ENCODE measurements at places on chromosomes 13 and 19. TPM values are rescaled to one million over a fixed set of nuclear protein-coding genes. Genes with fewer than 3 reads are reported as not detected.

DNA sequence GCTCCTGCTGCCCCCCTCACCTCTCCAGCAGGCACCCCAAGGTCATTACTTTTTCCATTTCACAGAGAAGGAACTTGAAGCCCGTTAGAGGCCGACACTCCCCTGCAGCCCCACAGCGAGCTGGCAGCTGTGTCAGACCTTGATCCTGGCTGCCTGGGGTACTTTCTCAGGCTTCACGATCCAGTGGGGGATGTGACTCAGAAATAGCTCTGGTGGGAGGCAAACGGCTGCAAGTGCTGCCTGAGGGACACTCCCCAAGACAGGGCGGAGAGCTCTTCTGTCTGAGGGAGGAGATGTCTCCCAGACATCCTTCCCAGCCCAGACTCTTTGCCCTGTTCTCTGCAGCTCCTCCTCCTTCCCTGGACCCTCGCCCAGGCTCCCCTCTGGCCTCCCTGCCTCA lies 4.8 kb downstream of the TSKS start:
- no peak for DNase-seq

GRCh38 chr19:33214596-33214995 lies 11.1 kb downstream of the SLC7A10 start:
- no peak for DNase-seq

DNA sequence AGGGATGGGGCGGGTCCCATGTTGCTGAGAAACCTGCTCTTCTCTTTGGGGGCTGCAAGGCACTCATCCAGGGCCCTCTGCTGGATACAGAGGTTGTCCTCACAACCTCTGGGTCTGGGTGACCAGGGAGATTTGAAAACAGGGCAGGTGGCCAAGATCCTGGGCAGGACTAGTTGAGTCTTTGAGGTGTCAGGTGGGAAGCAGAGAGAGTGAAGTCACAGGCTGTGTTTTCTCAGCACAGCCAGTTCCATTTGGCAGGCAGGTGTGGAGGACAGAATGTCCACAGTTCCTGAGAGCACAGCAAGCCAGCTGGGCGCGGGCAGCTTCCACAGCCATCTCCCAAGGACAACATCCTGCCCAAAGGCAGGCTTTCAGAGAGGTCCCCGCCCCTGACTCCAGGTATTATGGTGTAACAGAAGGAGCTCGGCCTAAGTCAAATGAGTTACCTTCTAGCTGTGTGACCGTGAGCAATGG lies 118.8 kb downstream of the NUFIP1 start:
- DNase-seq, result no peak

DNA sequence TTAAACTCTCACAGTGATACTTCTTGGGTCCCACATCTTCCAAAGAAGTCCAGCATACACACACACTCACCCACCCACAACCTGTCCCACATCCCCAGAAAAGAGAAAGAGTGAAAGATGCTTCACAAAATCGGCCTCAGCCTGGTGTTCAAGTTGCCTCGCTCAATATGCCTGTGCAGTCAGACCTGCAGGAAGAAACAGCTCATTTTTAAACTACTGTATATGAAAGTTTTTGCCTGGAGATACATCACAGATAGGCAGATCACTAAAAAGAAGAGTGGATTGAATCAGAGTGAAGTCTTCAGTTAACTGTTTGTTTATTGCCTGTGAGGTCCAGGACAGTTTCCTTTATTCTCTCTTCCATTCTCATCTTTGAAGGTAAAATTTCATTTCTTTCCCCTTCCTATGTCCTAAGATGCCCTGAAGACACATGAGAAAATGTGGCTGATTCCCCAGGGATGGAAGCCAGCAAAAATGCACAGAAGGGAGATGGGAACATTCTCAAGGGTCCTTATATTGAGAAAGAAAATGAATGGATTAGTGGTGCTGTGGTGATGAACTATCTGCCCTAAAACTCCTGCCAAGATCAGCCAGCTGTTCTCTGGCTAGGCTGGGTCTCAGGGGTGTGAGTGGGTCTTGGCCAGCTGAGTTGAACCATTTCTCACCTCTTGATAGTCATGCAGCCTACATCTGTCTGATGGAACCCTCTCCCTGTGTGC lies 259.0 kb downstream of the ITGBL1 start:
- DNase-seq, result no peak

DNA sequence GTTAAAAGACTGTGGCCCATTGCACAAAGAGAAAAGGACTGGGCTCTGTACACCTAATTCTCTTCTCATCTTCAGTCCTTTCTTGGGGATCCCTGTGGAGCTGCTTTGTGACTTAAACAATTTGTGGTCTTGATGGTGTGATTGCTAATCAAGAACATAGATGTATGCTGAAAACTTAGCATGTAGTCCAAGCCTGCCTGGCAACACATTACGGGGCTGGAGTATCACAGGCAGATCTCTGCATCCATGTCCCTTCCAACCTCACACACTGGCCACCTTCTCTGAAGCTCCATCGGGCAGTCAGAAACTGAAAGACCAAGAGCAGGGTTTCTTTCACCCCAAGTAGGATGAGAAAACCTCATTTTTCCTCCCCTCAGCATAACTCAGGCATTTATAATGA lies 69.6 kb upstream of the ARGLU1 start:
- DNase-seq, result no peak

- DNase-seq, result no peak
These were observed 11.3 kb downstream of the CACNG6 start for GRCh38 chr19:54002495-54003315.

- no peak for DNase-seq
These were observed 8.3 kb downstream of the RYR1 start for GRCh38 chr19:38441657-38442348.

DNA sequence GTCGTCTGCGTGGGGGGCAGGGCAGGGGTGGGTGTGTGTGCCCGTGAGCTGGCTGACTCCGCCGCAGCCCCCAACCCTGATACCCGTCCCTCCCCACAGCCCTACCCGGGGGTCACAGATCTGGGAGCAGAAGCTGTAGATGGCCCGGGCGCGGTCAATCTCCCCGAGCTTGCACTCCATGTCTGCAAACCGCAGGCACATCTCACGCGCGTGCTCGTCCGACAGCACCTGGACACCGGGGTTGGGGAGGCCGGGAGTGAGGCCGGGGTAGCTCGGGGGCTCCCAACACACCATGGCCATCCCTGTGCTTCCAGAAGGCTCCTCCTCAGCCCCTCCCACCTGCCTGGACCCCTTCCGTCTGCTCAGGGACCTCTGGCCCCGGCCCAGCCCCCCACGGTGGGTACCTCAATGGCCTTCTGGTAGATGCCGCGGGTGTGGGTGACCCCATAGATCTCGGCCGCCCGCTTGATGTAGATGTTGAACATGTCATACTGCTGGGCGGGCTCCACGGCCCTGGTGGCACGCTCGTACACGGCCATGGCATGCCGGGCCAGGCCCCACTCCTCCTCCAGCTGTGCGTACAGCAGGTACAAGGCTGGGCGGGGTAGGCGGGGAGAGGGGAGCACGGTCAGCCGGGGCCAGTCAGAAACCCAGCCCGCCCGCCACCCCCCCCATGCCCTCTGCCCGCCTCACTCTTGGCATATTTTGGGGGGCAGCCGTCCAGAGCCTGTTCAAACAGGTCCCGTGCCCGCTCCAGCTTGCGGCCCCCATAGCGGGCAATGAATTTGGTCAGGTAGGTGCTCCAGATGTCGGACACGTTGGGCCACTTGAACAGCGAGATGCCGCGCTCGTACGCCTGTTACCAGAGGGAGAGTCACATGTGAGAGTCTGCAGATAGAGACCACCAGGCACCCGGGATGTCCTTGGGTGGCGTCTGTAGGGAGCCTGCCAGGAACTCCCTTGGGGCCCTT lies 8.6 kb downstream of the XAB2 start:
- DNase-seq, result no peak

- peak; percentile 48 for DNase-seq
These were observed 37.8 kb downstream of the TNFSF14 start for GRCh38 chr19:6632002-6632621.

DNA sequence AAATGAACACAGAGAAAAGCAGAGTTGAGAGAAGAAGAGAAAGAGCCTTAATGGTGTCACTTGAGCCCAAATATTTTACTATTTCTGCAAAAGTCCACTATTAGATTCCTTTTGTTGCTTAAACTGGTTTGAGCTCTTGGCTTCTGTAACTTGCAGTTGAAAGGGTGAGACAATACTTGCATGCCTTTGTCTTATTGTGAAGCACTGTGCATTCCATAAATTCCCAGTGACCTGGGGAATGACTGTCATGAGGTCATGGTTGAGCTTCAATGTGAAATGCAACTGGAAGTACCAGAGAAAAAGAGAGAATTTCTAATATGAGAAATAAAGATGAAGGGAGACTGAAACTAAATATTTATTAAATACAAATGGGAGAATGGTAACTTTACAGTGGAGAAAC lies 310.9 kb downstream of the TDRD3 start:
- no peak for DNase-seq

DNA sequence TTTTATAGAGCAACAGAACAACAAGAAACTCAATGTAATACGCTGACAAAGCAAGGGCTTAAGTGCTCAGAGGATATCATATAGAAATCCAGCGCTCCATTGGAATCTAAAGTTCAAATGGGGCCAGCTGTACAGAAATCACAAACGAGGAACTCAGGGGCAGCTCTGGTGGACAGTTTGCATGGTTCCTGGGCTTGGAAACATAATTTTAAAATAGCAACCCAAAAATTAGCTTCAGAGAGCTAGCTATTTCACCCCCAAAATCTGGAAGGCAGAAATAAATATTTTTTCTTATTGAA lies 19.2 kb upstream of the LATS2 start:
- DNase-seq, result no peak

GRCh38 chr19:45473682-45474605 lies 6.1 kb downstream of the FOSB start:
- no peak for DNase-seq

DNA sequence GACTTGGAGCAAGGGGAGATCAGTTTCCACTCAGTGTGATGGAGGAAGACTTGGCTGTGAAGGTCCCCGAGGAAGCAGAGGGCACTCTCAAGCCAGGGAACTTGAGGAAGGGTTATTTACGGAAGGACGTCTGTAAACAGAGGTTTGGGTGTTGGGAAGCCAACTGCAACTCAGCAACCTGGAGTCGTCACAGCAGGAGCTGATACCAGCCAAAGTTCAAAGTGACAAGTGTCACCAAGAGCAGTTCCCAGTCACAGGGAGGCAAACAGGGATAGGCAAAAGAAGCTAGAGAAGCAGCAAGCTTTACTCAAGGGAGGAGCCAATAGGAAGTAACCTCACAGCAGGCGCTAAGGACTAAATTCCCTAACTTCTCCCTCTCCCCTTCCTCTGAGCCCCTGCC lies 205.5 kb downstream of the EFNB2 start:
- DNase-seq, result no peak

- DNase-seq, result no peak
These were observed 2.8 kb downstream of the USF2 start for GRCh38 chr19:35271546-35271945.

GRCh38 chr13:96379967-96380366 lies 290.1 kb downstream of the HS6ST3 start:
- DNase-seq, result no peak

GRCh38 chr19:49133621-49134454 lies 14.5 kb downstream of the PPFIA3 start:
- no peak for DNase-seq

- DNase-seq, result no peak
These were observed 96.9 kb downstream of the TBC1D4 start for GRCh38 chr13:75384879-75385707.

DNA sequence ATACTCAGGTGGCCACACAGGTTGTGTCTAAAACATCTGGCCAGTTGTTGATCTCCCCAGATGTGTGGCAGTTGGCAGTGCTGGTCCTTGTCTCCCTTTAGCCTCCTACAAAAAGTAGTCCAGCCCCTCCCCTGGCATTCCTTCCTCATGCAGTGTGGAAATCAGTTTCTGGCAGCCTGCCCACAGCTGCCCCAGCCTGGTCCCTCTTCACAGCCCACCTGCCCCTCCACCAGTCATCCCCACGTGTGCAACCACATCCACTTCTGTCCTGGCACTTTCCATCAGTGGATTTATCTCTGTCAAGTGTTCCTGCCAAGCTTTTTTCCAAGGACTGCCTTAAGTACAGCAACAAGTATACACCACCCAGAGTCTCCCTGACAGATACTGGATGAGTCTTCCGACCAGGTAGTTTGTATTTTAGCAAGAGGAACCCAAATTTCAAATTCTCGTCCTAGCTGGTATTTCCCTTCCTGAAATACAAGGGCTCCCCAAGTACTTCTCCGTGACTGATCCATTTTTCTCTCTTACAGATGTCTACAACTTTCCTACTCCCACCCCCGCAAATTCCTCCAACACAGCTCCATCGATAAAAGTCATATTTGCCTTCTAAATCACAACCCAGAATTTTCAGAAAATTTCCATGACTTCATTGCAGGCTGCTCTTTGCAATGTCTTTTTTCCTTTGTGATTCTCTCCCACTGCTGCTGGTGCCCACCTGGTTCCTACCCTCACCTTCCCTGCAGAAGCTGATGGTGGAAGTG lies 313.5 kb downstream of the FOXO1 start:
- DNase-seq, result no peak

GRCh38 chr13:42355491-42356183 lies 83.7 kb downstream of the AKAP11 start:
- DNase-seq, result no peak

DNA sequence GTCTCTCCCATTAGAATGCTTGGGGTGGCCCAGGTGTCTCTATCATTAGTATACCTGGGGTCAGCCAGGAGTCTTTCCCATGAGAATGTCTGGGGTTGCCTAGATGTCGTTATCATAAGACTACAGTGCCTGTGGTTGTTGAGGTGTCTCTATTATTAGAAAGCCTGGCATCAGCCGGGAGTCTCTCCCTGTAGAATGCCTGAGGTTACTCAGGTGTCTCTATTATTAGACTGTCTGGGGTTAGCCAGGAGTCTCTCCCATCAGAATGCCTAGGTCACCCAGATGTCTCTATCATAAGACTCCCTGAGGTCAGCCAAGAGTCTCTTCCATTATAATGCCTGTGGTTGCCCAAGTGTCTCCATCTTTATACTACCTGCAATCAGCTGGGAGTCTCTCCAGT lies 1541.1 kb downstream of the UQCRFS1 start:
- no peak for DNase-seq

Gene ANGPTL8
- total RNA-seq, result not detected

Gene KDM4B
- total RNA-seq, result 7.2 TPM

Gene AMER2
- not detected for total RNA-seq

Gene NKPD1
- total RNA-seq, result 0.04 TPM

Gene MEIOSIN
- total RNA-seq, result not detected

Gene TMEM238
- 1.5 TPM for total RNA-seq

Gene RAB3D
- 26.9 TPM for total RNA-seq

Gene SMIM44
- total RNA-seq, result not detected

Gene CEACAM20
- total RNA-seq, result not detected

Gene PLPP2
- 13.8 TPM for total RNA-seq

Measured in foreskin keratinocyte (primary cell).